ENCODE measurements at places on chromosomes 2 and 18.

- DNase-seq: peak; percentile 25
Measured at GRCh38 chr18:46559296-46559695, 97.7 kb downstream of the LOXHD1 start.

DNA sequence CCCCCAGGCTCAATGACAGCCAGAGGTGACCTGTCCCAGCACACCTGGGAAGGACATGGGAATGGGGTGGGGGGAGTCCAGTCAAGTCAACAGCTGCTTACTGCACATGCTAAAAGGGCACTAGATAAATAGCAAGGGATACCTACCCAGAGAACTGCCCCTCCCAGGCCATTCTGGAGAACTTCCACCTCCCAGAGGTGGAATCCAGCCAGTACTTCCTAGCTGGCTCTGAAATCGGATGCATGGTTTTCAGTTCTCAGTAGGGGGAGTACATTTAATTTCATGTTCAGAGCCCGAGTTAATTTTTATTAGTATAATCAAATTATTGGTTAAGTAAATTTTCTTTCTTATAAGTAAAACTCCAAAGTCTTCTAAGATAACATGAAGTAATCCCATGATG, 28.9 kb upstream of the ITGA6 start:
- DNase-seq: no peak

DNA sequence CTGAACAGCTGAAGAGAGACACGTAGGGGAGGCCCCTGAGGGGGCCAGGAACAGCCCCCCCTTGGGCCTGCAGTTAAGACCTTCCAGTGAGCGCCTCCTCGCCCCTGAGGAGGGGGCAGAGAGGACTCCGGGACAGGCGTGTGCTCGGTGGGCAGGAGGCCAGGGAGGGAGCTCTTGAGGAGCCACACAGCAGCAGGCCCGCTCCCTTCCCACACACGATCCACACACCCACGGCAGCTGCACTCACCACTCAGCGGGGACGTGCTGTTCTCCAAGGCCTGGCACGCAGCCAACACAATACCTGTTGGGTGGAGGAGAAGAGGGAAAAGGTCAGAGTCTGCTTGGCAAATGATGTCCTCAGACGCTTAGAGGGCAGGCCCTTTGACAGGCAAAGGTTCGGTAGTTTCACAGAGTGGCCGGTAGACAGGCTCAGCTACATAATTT, 39.0 kb downstream of the TGFA start:
- no peak for DNase-seq

- DNase-seq: no peak
Measured at GRCh38 chr2:84388921-84389490, 70.1 kb downstream of the SUCLG1 start.

DNA sequence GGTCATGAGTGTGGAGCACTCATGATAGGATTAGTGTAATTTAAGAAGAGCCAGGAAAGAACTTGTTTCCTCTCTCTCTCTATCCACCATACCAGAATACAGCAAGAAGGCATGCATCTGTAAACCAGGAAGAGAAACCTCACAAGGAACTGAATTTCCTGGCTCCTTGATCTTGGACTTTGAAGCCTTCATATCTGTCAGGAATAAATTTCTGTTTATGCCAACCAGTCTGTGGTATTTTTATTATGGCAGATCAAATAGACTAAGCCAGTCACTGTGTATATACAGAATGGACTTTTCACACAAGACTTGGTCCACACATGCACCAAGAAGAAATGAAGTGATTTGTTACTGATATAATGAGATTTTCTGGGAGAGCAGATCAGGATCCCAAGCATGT, 930.1 kb upstream of the TMEFF2 start:
- DNase-seq: no peak

DNA sequence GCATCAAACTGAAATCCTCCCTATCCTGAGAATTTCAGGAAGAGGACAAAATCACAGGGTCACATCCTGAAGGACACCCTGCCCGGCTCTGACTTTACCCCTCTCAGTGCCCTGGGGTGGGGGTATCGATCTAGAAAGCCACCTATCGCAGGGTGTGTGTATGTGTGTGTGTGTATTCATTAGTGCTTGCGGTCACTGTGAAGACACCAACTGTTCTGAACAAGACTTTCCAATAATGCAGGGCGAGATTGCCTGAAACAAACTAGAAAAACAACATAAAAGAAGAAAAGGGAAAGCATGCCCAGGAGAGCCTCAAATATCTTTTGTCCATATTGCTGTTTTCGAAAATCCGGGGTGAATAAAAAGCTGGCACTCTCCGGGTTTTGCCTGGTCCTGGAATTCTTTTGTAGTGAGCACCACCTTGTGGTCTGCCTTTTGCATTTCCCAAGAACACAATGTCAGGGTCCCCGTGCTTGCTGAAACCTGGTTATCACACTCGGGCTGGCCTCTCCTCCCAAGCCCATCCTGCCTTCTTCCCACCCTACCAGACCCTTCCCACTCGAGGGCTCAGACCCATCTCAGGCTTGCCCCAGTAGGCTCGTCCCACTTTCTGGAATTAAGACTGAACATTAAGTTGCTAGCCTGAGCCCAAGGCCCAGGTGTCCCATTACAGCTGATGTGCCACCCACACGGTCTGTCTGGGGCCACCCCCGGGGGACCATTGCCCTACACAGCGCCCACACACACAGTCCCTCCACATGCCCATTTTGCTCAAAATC, 25.0 kb upstream of the COPS8 start:
- DNase-seq: no peak

DNA sequence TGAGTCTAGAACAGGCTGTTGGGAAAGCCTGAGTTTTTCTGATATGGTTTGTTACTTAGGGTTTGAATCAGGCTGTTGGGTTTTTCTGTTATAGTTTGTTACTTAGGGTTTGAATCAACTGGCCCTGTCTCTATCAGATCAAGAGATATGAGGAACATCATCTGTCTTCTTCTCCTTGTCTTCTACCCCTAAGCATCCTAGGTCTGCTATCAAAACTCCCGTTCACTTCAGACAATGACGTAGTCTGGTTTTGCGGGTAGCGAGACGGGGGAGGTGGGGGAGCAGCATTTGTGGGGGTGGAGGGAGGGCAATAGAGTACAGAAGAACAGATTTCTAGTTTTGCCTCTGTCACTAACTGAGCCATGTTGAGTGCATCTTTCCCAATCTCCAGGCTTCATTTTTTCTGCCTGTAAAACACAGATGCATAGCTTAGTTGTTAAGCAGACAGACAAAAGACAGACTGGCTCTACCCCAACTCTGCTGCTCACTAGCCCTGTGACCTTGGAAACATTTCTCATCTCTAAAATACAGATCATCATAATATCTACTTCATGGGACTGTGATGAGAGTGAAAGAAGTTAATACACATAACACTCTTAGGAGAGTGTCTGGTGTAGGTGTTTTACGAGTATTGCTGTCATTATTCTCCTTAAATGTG, 9.1 kb downstream of the TNP1 start:
- no peak for DNase-seq

GRCh38 chr2:240211598-240212424, 71.4 kb upstream of the OTOS start:
- peak; percentile 57 for DNase-seq

DNA sequence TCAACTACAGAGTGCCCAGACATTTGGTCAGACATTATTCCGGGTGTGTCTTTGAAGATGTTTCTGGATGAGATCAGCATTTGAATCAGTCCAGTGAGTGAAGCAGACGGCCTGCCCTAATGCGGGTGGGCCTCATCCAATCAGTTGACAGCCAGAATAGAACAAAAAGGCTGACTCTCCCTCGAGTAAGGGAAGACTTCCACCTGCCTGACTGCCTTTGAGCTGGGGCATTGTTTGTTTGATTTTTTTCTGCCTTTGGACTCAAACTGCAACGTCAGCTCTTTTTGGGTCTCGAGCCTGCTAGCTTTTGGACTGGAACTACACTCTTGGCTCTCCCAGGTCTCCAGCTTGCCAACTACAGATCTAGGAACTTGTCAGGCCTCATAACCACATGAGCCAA, 111.7 kb upstream of the AGAP1 start:
- no peak for DNase-seq

DNA sequence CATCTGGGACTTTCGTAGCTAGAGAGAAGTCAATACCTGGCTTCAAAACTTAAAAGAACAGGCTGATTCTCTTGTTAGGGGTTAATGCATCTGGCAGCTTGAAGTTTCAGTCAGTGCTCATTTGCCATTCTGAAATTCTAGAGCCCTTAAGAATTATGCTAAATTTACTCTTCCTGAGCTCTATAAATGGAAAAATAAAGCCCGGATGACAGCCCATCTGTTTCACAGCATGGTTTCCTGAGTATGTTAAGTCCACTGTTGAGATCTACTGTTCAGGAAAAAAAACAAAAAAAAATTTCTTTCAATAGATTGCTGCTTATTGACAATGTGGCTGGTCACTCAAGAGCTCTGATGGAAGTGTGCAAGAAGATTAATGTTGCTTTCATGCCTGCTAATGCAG, 101.3 kb upstream of the RPE start:
- no peak for DNase-seq

DNA sequence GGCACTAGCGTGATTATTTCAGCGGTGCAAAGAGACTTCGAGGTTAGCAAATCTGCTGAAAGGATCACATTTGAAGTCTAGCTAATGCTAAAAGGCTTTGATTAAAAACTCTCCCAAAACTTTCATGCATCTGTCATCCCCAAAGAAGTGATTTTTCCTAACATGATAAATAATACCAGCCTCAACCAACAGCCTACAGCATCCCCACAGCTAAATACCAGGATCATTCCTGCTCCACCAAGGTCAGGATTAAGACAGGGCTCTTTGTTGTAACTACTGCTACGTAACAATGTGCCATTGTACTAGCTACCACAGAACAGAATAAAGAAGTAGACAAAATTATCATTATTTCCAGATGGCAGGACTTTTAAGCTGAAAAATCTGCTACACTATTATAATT, 1.6 kb downstream of the OR6B3 start:
- DNase-seq: no peak

DNA sequence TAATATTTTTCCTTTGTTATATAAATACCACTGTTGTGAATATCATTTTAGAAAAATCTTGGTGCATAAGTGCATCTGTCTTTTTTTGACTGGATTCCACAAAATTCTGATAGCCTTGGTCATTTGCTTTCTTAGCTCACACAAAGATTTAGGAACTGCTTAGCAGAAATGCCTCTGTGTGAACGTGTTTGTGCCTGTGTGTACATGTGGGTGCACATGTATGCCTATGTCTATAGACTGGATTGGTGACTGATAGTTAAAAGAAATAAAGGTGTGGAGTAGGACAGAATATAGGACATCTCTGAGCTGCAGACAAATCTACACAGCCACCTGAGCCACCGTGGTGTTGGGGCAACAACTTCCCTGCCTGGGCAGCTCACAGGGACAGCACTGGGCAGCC, 93.8 kb downstream of the TSN start:
- no peak for DNase-seq

GRCh38 chr18:6752202-6752860, 22.8 kb downstream of the ARHGAP28 start:
- no peak for DNase-seq

DNA sequence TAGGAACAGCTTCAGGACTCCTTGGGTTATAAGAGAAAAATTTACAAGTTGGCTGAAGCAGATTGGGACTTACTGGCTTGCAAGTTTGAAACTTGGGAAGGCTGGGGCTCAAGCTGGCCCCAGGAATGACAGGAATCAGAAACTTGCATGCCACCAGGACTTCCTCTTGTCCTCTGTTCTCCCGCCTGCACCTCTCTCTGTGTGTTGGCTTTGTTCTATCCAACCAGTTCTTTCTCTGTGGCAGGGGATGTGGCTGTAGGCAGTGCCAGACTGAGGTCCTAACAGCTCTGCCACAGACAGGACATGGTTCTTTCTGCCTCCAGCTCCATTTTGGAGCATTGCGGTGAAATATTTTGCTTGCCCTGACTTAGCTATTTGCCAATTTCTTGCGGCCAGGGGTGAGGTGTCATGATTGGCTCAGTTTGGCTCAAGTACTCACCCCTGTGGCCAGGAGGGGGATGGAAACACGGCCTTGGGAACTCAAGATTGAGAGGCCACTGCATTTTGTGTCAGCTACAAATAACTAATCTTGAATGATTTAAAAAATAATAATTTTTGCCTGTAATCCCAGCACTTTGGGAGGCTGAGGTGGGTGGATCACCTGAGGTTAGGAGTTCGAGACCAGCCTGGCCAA, 48.9 kb downstream of the MEP1B start:
- DNase-seq: no peak

- no peak for DNase-seq
Measured at GRCh38 chr2:85954590-85955458, 66.0 kb upstream of the ST3GAL5 start.

- DNase-seq: no peak
Measured at GRCh38 chr18:21912339-21913239, 172.0 kb downstream of the MIB1 start.
